Sigmoid colon (tissue), 7 donors: ENCODE measurements at places on chromosomes 4 and X.

GRCh38 chr4:40132816-40133215 lies 64.0 kb upstream of the RHOH start:
- DNase-seq = no peak

- no peak for DNase-seq
These were observed 23.5 kb upstream of the NFKB1 start for GRCh38 chr4:102477657-102478056.

DNA sequence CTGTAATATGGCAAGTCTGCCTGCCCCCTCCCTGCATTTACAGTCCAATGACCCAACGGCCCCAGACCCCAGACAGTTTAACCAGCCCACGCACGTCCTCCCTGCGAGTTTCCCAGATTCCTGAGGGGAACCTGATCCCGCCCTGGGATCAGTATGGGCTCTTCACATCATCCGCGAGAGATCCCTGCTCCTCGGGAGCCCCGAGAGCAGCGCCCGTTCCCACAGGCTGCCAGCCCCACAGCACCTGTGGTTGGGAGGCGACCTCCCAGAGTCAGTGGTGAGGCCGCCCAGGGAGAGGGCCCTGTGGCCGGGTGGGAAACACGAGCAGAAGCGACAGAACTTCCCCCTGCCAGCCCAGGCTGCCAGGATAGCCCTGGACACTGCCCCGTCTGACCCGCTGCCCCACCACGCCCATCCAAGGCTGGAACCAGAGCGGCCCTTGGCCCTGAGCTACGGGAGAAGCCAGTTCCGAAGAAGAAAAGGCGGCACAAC lies 32.8 kb downstream of the TSC22D3 start:
- DNase-seq = no peak

DNA sequence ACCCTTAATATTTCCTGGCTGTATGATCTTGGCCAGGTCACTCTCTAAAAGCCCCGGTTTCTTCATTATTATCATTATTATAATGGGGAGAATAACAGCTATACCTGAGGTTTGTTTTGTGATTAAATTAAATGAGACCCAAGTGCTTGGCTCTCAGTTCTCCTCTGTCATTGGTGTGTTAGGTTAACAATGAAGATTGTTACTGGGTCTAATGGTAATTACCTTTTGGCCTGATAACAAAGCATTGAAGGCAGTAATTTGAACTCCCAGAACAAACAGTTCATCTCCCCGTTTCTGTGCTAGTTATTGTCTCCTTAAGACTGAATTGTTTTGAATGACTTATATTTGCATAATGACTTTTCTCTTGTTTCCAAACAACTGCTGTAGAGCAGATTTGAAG lies 6.8 kb upstream of the ANAPC4 start:
- DNase-seq = no peak

- DNase-seq = no peak
These were observed 72.6 kb upstream of the SLC4A4 start for GRCh38 chr4:71266090-71266794.

DNA sequence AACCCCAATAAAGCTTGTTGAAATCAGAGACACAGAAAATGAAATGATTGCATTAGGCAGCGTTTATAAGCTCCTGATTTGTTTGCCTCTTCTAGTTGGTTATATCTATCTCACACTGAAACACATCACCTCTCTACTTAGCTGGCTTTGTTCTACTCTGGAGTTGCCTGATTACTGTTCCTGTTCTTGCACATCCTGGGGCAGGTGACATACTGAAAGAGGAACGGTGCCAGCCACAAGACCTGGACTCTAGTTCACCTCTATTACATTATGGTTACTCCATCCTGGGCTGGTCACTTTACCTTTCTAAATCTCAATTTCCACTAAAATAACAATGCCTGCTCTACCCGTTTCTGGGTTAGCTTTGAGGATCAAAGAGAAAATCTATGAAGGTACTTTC lies 47.9 kb downstream of the TRIM2 start:
- no peak for DNase-seq

DNA sequence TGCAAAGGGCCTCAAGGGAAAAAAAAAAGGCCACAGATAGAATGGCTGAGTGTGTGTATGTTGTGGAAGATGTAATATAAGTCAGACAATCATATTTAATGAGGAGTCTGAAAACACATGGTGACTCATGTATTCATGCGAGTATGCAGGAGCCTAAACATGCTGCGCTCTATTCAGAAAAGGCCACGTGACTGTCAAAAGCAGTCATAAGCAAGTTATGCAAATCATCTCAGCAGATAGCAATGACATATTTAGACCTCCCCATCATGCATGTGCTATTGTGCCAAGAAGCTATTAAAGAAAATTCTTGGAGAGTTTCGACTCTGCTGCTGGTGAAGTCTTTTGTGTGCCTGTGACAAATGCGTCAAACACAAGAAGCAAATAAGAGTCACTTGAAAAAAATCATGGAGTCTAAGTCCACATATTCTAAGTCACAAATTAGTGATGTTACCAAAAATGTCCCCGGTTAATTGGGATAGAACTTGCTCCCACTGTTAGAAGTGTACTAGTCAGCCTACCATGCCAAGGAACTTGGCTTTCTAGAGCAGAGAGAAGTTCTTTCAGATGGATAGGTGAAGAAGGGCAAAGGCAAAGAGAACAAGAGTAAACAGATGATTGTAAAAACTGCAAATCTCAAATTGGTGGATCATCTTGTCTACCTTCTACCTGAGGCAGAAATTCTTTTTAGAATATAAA lies 5.0 kb downstream of the LNX1 start:
- DNase-seq = no peak

- DNase-seq = no peak
These were observed 236.1 kb downstream of the FBXO8 start for GRCh38 chr4:174047363-174047762.

- DNase-seq = no peak
These were observed 13.9 kb upstream of the PCDH19 start for GRCh38 chrX:100424012-100424411.

- no peak for DNase-seq
These were observed 64.0 kb downstream of the HHIP start for GRCh38 chr4:144709793-144710525.

DNA sequence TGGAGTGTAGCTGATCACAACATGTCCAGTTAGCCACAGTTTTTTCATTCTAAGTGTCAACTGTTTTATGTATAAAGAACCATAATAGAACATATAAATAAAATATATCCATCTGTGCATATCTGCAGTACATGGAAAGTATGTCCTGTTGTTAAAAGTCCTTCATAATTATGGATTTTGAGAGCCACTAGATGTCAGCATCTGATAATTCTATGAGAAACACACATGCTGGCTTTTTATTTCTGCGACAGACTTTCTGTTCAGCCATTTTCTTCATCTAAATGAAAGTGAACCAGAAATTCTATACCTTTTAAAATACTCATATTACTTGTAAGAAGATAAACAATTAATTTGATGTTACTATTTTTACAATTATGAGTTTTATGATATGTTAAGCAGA lies 251.5 kb downstream of the GPM6A start:
- no peak for DNase-seq

DNA sequence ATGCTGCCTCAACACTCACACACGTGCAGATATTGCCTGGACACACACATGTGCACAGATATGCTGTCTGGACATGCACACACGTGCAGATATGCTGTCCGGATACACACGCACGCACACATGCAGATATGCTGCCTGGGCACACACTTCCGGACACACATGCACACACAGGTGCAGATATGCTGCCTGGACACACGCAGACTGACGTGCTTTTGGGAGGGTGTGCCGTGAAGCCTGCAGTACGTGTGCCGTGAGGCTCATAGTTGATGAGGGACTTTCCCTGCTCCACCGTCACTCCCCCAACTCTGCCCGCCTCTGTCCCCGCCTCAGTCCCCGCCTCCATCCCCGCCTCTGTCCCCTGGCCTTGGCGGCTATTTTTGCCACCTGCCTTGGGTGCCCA lies 14.7 kb downstream of the FGFRL1 start:
- DNase-seq = no peak

DNA sequence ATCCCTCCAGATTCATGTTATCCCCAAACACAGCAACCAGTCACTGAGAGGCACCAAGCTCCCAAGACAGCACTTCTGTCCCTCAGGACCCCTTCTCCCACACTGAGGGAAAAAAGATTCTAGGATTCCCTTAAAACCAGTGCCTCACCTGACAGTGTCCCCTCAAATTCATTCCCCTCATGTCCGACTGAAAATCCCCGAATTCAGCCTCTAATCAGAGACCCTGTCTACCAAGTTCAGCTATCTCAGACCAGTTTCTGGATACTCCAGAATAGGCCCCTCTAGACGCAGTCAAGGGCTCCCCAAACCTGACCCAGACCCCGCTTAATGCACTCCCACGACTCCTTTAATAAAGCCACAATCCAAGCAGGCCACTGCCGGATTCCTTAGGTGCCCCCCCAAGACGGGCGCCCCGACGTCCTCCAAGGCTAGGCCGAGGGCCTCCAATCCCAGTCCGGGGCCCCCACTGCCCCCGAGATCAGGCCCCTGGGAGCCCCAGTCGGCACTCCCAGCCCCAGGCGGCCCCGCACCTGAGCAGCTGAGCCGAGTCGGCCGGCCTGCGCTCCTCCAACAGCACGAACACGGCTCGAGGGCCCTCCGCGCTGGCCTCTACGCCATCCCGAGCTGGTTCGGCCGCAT lies 457 bp downstream of the TFE3 start:
- no peak for DNase-seq

DNA sequence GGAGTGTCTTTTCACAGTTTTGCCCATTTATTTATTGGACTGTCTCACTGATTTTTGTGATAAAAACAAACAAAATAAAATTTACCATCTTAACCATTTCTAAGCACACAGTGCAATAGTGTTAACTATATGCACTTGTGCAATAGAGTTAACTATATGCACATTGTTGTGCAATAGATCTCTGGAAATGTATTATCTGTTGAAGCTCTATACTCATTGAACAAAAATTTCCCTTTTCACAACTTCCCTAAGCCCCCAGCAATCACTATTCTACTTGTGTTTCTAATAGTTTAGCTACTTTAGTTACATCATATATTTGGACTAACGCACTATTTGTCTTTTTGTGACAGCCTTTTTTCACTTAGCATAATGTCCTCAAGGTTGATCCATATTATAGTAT lies 59.7 kb upstream of the BEX4 start:
- DNase-seq = no peak

DNA sequence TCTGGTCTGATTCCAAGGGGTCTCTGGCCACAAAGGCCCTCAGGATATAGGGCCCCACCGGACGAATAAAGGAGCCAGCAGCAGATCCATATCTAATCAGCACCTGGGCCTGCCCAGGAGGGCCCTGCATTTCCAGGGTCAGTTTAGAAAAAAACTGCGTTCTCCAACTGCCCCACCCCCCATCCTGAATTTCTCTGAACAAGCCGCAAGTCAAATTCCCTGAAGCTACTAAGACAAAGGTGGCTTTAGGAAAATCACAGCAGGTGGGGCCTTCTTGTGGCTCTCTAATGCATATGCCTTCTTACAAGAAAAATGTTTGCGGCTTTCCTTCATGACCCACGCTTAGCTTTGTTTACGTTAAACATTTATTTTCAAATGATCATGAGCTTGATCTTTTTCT lies 76.6 kb downstream of the MBNL3 start:
- no peak for DNase-seq

GRCh38 chr4:157572284-157572683 lies 351.8 kb downstream of the GRIA2 start:
- no peak for DNase-seq

- no peak for DNase-seq
These were observed 17.4 kb downstream of the CETN2 start for GRCh38 chrX:152813206-152813605.

- DNase-seq = no peak
These were observed 1056.3 kb upstream of the IGFBP7 start for GRCh38 chr4:58166490-58166889.

- no peak for DNase-seq
These were observed 240.8 kb upstream of the DDX53 start for GRCh38 chrX:22758807-22759481.

GRCh38 chr4:165866019-165866650 lies 6.9 kb upstream of the TLL1 start:
- no peak for DNase-seq

DNA sequence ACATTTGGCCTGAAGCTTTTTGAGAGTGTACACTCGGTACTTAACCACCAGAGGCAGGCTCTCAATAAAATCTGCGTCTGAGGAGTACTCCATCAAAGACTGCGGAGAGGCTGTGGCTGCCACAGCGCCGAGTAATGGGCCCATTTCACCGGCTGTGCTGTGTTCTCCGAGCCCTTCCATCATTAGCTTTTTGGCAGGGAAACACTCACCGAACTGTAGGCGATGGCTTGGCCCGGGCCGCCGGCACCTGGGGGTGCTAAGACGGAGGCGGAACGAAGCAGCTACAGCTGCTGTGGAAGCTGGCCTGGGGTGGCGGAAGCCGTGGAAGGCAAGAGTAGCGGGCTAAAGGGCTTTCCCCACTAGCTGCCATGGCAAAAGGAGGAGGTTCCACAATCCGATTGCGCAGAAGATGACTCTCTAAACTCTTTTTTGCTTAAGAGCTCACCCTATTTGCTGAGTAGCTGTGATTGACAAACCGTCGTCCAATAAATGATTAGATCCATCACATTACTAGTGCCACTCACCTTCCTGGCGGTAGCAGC lies 48.5 kb upstream of the PABPC1L2A start:
- DNase-seq = no peak

GRCh38 chr4:155582041-155582440 lies 84.6 kb upstream of the GUCY1A1 start:
- DNase-seq = no peak

- no peak for DNase-seq
These were observed 1.8 kb upstream of the ZCCHC4 start for GRCh38 chr4:25310803-25311166.

DNA sequence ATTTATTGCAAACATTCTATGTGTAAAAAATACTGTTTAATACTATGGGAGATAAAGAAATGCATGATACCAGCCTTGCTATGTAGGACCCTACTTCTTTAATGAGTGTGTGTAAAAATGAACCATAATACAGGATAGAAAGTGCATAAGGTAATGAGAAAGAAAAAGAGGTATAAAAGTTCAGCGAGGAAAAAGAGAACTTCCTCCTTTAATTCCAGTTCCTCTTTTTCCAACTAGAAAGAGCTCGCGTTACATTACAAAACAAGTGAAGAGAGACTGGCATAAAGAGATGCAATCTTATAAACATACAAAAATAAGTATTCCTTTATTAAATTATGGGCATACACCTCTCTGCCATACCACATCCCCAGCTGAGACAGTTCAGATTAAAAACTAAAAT lies 77.4 kb downstream of the ANKRD17 start:
- no peak for DNase-seq

DNA sequence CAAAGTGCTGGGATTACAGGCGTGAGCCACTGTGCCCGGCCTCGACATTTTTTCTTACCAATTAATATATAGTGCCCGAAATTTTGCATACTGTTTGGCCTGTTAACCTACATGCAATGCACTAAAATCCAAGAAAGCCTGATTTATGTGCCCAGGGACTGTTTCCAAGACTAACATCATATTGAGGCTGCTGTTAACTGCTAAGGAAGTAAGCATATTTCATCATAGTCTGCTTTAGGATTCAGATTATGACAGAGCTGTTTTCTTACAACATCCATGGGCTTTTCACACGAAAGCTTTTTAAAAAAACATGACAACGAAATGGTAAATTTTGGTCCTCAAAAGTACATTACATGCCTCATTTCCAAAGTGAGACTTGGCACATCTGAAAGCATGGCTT lies 84.4 kb downstream of the STOX2 start:
- no peak for DNase-seq
